ENCODE measurements at places on chromosomes 4 and X. TPM values are rescaled to one million over a fixed set of nuclear protein-coding genes. Genes with fewer than 3 reads are reported as not detected.

- no peak for DNase-seq
Observed at GRCh38 chr4:26509681-26510333, 19.5 kb upstream of the CCKAR start.

GRCh38 chr4:73653695-73654106 lies 33.5 kb upstream of the RASSF6 start:
- DNase-seq = peak; percentile 90

DNA sequence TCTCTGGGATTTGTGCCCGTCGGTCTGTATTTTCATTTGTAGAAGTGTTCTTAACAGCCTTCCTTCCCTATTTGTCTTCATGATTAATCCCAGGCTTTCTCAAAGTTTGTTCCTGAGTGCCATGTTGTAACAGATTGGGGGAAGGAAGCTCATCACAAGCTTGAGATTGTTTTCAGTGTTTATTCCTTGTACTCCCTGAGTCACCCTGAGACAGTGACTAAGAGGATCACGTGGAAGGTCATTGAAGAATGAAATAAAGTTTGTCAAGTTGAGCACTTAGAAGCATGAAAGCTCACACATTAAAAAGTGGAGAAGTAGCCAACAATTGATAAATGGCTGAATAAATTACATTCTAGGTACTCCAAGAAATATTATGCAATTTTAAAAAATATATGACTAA lies 153.5 kb upstream of the FAM241A start:
- DNase-seq = peak; percentile 56

DNA sequence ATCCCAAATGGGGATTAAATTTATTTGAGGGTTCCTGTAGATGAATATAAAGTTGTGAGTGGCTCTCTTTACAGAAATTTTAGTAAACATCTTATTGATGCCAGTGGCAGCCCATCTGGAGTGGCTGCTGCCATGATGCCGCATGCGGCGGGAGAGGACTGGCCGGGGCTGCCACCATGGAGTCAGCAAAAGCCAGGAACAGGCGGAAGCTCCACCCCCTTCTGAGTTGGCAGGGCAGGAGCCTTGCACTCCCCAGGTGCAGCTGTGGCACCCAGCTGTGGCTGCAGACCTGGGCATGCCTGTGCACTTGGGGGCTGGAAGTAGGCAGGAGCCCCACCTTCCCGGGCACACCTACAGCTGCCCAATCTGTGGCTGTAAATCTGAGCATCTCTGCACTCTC lies 92.3 kb downstream of the KCNIP4 start:
- no peak for DNase-seq

- DNase-seq = no peak
Observed at GRCh38 chr4:59727745-59728144, 1472.4 kb upstream of the ADGRL3 start.

- DNase-seq = peak; percentile 60
Observed at GRCh38 chr4:157978680-157979361, 194.0 kb downstream of the GASK1B start.

DNA sequence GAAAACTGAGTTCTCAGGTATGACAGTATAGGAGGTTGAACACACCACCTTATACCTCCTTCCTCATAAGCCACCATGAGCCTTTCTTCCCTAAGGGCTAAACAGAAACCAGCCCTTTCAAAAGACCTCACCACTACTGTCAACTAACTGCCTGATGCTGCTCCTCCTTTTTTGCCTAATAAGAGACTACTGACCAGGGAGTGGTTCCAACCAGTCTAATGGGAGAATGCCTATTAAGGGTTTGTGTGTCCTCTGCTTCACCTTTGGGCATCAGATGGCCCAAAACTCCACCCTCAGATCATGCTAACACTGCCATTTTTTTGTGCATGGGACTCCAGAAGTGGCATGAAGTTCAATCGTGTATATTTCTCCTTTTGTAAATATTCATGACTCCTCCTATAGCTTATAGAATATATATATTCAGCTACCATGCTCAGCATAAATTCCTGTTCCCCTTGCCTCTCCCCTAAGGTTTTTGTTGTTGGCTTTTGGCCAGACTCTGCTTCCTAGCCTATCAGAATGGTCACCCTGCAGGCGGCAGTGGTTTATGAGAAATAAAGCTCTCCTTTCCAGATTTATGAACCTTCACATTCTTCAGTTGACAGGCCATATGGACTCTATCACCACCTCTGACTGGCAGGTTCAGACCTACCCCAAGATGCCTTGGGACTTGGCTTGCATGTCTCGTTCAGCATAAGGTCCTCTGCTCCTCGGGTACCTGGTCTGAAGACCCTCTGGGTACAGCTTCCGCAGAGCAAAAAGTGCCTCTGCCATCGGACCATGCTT lies 28.2 kb downstream of the FGFBP1 start:
- no peak for DNase-seq

DNA sequence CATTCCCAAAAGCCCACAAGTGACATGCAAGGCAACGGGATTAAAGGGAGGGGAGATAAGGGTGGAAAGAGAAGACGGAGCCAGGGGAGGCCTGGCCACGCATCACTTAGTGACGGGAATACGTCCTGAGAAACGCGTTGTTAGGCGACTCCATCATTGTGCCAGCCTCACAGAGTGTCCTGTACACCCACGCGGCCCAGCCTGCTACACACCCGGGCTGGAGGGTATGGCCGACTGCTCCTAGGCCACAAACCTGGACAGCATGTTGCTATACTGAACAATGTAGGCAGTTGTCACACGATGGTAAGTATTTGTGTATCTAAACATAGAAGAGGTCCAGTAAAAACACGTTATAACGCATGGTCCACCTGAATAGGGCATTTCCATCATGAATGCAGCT lies 23.4 kb downstream of the NSG1 start:
- DNase-seq = no peak

GRCh38 chr4:42672359-42673081 lies 15.6 kb upstream of the ATP8A1 start:
- no peak for DNase-seq

The IDUA gene
- 10.1 TPM for total RNA-seq

The HS6ST2 gene
- total RNA-seq = 6.1 TPM

The FBXL5 gene
- total RNA-seq = 42.4 TPM

The VCX3A gene
- not detected for total RNA-seq

The TEX11 gene
- not detected for total RNA-seq

The PFKFB1 gene
- 0.22 TPM for total RNA-seq

The PDGFRA gene
- total RNA-seq = 1.1 TPM

The CFAP47 gene
- total RNA-seq = not detected

The FGA gene
- total RNA-seq = not detected

The KIAA1210 gene
- total RNA-seq = 0.07 TPM

The MFAP3L gene
- 0.40 TPM for total RNA-seq

The SPARCL1 gene
- total RNA-seq = not detected

The NAP1L2 gene
- total RNA-seq = 8.6 TPM

The ARHGEF6 gene
- 3.3 TPM for total RNA-seq
